COR-L47 (cell line): ENCODE measurements at places on chromosomes 4 and X.

GRCh38 chr4:70743731-70744130, 22.0 kb downstream of the RUFY3 start:
- DNase-seq = no peak

- no peak for DNase-seq
These were observed 32.7 kb downstream of the TBC1D14 start for GRCh38 chr4:6942238-6942800.

- peak; percentile 86 for DNase-seq
These were observed 79.8 kb downstream of the HCCS start for GRCh38 chrX:11190745-11191510.

DNA sequence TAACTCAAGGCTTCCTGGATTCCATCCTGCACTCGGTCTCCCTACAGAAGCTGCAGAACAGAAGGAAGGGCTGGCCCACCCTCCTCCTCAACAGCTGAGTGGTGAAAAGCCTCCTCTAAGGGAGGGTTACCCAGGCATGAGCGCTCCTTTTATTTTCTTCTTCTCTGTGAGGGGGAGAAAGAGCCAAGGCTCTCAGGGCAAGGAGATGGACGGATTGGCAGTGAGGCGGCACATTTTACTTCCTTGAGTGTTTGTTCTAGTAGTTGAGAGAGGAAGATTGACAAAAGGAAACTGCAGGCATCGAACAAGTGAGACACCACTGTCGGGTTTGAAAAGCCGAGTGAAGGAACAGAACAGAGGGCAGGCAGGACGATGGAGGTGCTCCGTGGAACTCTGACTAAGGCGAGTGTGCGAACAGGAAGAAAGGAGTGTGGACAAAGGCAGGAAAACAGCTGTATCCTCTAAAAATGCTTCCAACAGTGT, 38.4 kb upstream of the STS start:
- no peak for DNase-seq

DNA sequence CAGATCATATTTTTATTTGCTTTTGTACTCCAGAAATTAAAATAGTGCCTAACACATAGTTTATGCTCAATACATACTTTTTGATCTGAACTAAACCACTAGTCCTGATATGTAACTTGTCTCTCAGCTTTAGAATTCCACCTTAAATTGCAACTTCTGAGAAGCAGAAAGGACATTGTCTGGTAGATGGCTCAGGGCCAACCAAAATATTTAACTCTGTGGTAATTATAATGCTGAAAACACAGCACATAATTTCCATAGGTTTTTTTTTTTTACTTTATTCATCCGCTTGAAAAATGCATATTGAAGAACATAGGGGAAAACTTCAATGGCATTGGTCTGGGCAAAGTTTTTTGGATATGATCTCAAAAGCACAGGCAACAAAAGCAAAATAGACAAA, 59.3 kb downstream of the AREG start:
- DNase-seq = peak; percentile 52

- DNase-seq = no peak
These were observed 717.3 kb upstream of the ACTRT1 start for GRCh38 chrX:128769495-128769894.

DNA sequence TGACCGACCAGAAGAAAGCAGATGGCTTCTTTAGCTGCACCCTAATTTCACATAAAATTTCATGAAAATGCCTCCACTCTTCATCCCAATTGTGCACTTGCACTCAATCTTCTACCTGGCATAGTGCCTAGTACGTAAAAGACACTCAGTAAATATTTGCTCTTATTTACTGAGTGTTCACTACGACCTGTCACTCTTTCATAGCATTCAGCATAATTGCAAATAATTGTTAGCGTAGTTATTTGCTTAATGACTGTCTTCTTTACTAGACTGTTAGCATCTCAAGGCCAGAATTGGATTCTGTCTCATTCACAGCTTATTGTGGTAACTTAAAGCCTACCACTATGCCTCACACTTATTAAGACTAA, 130.2 kb downstream of the ENOX2 start:
- peak; percentile 53 for DNase-seq

- no peak for DNase-seq
These were observed 54.1 kb upstream of the WDR17 start for GRCh38 chr4:176011529-176011928.

GRCh38 chr4:144750348-144750747, 104.4 kb downstream of the HHIP start:
- DNase-seq = peak; percentile 68

- no peak for DNase-seq
These were observed 119.8 kb downstream of the AMELX start for GRCh38 chrX:11412715-11413623.

- DNase-seq = no peak
These were observed 64.6 kb downstream of the KDM6A start for GRCh38 chrX:44937606-44938005.

- no peak for DNase-seq
These were observed 57.9 kb upstream of the HPSE start for GRCh38 chr4:83392562-83392961.
